ENCODE measurements at places on chromosomes 1 and 21.

GRCh38 chr21:33401630-33401992 is 1.6 kb upstream of the IFNGR2 start:
- peak; percentile 77 for DNase-seq

DNA sequence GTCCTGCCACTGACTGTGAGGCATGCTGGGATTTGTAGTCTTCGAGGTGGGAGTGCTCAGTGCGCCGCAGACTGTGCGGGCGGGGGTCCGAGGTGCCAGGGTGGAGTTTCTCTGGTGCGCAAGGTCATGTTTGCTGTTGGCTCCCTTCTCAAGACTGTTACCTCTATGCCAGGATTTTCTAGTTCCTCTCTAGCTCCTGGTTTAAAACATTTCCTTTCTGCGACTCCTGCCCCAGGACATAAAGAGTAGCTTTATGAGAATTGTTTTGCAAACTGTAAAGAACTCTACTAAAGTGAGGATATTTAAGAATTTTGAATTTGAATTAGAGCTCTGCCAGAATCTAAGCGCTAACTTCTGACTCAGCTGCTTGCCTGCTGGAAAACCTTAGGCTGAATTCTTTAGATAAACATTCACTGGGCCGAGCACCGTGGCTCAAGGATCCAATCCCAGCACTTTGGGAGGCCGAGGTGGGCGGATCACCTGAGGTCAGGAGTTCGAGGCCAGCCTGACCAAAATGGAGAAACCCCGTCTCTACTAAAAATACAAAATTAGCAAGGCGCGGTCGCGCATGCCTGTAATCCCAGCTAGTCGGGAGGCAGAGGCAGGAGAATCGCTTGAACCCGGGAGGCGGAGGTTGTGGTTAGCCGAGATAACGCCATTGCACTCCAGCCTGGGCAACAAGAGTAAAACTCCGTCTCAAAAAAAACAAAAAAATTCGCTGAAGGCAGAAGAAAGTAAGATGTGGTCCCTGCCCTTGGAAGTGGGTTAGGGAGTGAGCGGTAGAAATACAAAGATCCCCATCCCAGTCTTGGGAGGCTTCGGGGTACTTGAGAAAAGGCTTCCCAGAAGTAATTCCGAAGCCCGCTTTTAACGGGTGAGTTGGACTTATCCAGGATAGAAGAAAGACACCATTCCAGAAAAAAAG is 992 bp upstream of the USP48 start:
- DNase-seq, result peak; percentile 19

DNA sequence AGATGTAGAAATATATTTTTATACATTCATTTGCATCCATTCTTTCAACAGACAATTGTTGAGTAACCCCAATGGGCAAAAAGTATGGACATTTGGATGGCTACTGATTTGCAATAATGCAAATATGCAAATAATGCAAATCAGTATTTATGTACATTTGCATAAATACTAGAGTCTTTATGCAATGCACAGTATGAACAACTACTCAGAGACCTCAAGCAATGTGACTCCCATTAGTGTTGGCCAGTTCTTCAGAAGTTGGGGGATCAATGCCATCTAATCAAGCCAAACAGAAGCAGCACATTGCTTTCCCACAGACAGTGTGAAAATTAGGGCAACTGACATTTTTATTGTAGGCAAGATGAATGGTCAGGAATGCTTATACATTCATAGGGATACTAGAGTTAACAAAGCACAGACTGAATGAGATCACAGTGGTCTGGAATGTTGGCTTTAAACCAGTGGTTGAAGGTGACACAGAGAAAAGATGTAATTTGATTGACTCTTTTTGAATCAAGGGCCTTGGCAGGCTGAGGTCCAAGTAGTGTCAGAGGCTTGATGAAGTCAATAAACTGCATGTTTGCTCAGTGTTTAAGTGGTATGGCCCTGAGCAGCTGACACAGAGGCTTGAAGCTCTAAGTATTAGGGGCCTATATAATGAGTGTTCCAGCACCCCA is 256.6 kb downstream of the CTH start:
- DNase-seq, result no peak

DNA sequence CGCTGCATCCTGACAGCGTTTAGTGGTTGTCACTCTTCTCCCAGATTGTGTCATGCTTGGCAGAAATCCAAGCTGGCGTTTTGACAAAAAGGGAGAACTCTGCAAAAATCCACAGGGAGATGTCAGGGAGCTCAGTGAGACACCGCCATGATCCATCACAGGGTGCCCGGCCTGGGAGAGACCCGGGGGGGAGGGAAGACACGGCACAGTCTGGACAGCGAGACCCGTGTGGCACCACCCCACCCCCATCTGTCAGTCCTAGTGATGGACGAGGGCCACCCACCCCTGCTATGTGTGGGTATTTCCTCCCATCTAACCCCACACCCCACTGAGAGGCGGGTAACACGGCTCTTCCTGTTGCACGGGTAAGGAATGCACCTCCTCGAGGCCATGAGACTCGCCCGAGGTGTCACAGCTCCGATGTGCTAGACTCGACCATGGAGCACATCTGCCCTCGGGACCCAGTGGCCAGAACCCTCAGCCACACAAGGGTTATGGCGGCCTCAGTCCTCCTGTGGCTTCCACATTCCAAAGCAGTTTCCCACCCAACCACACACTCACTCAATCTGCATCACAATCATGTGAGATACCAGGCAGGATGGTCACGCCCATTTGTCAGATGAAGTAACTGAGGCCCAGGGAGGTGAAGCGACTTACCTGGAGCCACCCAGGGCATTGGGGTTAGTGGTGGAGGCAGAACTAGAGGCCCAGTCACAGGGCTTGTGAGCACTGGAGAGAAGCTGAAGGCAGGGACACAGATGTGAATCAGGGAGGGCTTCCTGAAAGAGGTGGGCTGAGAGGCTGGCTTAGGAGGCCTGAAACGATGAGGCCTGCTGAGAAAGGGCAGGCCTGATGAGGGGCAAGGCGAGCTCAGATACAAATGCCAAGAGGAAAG is 688.5 kb downstream of the MATN1 start:
- no peak for DNase-seq

- DNase-seq, result no peak
Observed at GRCh38 chr1:175036476-175036875, 13.3 kb upstream of the MRPS14 start.

DNA sequence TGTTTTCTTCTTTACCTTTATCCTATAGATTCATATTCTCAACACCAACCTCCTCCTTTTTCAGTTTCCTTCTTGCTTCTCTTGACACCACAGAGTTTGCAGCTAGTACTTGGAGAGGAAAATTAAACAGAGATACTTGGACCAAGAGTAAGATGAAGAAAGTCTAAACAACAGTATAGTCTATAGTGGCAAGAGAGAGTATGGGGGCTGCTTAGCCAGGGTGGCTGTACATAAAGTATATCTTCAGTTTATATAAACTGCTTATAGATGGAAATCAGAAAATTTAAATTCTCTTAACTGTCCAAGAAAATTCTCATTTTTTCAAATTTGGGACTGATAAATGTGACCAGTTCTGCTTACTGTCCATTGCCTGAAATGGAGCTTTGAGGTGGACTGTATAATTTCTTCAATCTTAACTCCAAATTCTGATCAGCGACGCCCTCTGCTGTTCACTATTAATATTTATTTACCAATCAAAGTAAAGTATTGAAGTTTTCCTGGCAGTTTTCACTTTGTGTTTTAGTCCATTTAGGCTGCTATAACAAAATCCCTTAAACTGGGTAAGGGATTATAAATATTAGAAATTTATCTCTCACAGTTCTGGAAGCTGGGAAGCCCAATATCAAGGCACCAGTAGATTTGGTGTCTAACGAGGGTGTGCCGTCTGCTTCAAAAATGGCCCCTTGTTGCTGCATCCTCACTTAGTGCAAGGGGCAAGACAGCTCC is 14.8 kb upstream of the METTL18 start:
- peak; percentile 4 for DNase-seq

GRCh38 chr1:22556391-22557104 is 6.7 kb upstream of the EPHA8 start:
- no peak for DNase-seq

DNA sequence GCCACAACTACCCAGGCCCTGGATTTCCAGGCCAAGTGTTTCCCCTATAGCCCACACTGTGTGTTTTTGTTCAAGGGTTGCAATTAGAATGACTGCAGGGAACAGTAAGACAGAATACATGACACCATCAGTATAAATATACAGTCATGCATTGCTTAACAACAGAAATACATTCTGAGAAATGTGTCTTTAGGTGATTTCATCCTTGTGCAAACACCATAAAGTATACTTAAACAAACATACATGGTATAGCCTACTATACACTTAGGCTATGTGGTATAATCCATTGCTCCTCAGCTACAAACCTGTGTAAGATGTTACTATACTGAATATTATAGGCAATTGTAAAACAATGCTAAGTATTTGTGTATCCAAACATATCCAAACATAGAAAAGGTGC is 7.5 kb upstream of the SLC44A5 start:
- DNase-seq, result no peak
